ENCODE measurements at places on chromosomes 2 and 18.

- H3K27me3 ChIP-seq, result no peaks in the 10 kb centered on the region
- DNase-seq, result peak; percentile 30
- peaks cover 10% of the 10 kb centered on the region for H3K4me1 ChIP-seq
- no peak overlapping the region for H3K27ac ChIP-seq
- H3K4me3 ChIP-seq, result no peak overlapping the region
Observed at GRCh38 chr2:136441979-136442714, 323.2 kb upstream of the THSD7B start.

- DNase-seq, result no peak
- H3K27me3 ChIP-seq, result no peaks in the 10 kb centered on the region
- H3K4me1 ChIP-seq, result no peaks in the 10 kb centered on the region
- H3K4me3 ChIP-seq, result no peak overlapping the region
- no peak overlapping the region for H3K27ac ChIP-seq
Observed at GRCh38 chr2:239936838-239937581, 88.1 kb downstream of the NDUFA10 start.

DNA sequence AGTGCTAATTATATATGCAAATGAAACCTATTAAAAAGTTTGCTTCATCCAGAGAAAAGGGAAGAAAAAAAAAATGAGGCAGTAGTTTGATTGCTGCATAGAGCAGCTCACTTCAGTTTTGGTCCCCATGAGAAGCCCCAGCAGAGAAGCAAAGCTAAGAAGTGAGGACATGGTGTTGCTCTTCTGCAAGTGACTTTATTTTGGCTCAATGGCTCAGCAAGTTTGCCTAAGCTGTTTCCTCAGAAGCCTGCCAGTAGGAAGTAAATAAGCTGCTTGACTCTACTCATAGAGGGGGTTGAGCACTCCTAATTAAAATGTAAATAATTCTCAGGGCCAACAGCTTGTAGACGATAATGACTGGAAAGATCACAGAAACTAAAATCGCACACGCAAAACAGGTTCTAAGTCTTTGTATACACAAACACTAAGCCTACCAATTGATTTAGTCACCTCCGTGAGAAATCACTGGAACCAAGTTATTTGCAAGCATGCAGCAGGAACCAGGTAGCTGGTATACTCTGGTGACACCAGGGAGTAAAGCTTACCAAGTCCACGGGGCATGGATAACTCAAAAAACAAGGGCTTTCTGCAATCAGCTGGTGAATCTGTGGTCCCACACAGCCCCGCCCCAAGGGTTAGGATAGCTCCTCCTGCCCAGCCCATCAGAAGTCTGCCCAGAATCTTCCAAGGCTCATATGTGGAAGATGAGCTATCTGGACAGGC is 39.7 kb upstream of the NABP1 start:
- H3K4me3 ChIP-seq, result no peak overlapping the region
- H3K27ac ChIP-seq, result no peak overlapping the region
- peak; percentile 3 for DNase-seq
- no peaks in the 10 kb centered on the region for H3K36me3 ChIP-seq

- no peaks in the 10 kb centered on the region for H3K36me3 ChIP-seq
- H3K4me3 ChIP-seq, result no peak overlapping the region
- no peaks in the 10 kb centered on the region for H3K27me3 ChIP-seq
- H3K4me1 ChIP-seq, result no peaks in the 10 kb centered on the region
- DNase-seq, result no peak
Observed at GRCh38 chr2:54404270-54404669, 51.9 kb upstream of the SPTBN1 start.

GRCh38 chr2:84115173-84115857 is 343.8 kb downstream of the SUCLG1 start:
- no peak overlapping the region for H3K27ac ChIP-seq
- no peak overlapping the region for H3K4me3 ChIP-seq
- DNase-seq, result no peak
- no peaks in the 10 kb centered on the region for H3K27me3 ChIP-seq

DNA sequence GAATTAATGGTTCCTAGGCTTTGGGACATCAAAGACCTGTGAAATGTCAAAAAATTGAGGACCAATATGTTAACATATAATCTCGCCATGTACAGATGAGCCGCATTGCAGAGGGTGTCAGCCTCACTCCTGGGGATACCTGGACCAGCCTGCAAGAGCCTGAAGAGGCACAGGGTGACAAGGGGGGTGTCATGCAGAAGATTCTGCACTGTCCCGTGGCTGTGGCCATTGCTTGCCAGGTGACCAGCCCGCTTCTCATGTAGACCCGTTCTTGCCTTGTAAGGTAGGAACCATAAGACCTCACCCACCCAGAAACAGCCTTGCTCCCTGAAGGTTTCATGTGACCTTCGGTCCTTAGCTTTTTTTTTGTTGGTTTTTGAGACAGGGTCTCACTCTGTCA is 37.5 kb downstream of the TMEM37 start:
- no peak overlapping the region for H3K27ac ChIP-seq
- DNase-seq, result no peak

DNA sequence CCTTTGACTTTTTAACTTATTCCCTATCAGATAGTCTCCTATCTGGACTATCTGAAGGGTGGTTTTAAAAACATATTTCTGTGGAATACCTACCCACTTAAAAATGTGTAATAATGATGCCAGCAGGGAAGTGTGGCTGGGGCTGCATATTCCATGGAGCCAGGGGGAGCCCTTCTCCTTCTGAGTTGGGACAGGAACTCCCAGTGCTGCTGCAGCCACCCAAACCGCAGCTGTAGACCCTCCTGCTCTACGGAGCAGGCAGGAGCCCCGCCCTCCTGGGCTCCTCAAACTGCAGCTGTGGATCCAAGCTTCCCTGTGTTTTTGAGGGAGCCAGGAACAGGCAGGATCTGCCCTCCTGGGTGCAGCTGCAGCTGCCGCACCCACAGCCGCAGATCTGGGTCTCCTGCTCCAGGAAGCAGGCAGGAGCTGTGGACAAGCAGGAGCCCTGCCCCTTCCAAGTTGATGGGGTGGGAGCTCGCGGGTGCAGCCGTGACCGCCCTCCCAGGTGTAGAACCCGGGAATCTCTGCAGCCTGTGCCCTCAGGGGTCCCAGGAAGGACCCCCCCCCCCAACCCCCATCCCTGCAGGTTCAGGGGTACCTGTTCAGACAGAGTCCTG is 57.8 kb downstream of the PDK1 start:
- H3K4me3 ChIP-seq, result no peak overlapping the region
- no peak overlapping the region for H3K27ac ChIP-seq
- DNase-seq, result peak; percentile 12
- H3K36me3 ChIP-seq, result no peaks in the 10 kb centered on the region
- H3K4me1 ChIP-seq, result no peaks in the 10 kb centered on the region

GRCh38 chr2:189654641-189655040 is 6.6 kb upstream of the ASNSD1 start:
- no peaks in the 10 kb centered on the region for H3K4me1 ChIP-seq
- no peaks in the 10 kb centered on the region for H3K27me3 ChIP-seq
- H3K27ac ChIP-seq, result no peak overlapping the region

GRCh38 chr2:62149708-62150107 is 46.2 kb upstream of the B3GNT2 start:
- peaks cover 21% of the 10 kb centered on the region for H3K4me1 ChIP-seq
- no peak overlapping the region for H3K4me3 ChIP-seq
- no peak for DNase-seq
- H3K36me3 ChIP-seq, result no peaks in the 10 kb centered on the region
- no peaks in the 10 kb centered on the region for H3K27me3 ChIP-seq
- H3K27ac ChIP-seq, result no peak overlapping the region

GRCh38 chr2:70240599-70240998 is 7.8 kb downstream of the TIA1 start:
- H3K36me3 ChIP-seq, result peaks cover 22% of the 10 kb centered on the region
- H3K27ac ChIP-seq, result peak overlapping the region; percentile 53
- H3K4me1 ChIP-seq, result peaks cover 41% of the 10 kb centered on the region
- no peak overlapping the region for H3K4me3 ChIP-seq

DNA sequence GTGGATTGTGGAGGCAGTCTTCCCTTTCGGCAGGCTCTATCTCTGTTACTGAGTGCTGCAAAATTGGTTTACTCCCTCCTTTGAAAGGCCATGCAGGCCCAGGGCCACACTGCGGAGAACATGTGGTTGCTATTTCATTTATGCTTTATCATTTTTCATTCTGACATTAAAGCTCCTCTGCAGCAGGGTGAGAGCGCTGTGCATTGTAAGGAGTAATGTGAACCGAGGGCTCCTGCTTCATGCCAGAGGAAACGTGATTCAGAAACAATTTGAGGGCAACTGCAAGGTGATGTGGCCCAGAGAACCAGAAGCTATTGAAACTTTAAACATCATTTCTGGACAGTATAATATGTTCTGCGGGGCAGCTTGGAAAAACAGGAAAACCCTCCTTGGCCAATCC is 341.6 kb upstream of the NT5C1B start:
- no peak overlapping the region for H3K27ac ChIP-seq
- no peak overlapping the region for H3K4me3 ChIP-seq
- no peaks in the 10 kb centered on the region for H3K4me1 ChIP-seq
- no peaks in the 10 kb centered on the region for H3K27me3 ChIP-seq

- H3K27ac ChIP-seq, result no peak overlapping the region
- no peaks in the 10 kb centered on the region for H3K36me3 ChIP-seq
- DNase-seq, result peak; percentile 52
- H3K4me1 ChIP-seq, result peaks cover 15% of the 10 kb centered on the region
Observed at GRCh38 chr2:134261398-134262131, 7.7 kb downstream of the MGAT5 start.

- H3K27ac ChIP-seq, result no peak overlapping the region
- no peaks in the 10 kb centered on the region for H3K36me3 ChIP-seq
- no peaks in the 10 kb centered on the region for H3K27me3 ChIP-seq
- H3K4me3 ChIP-seq, result no peak overlapping the region
- no peak for DNase-seq
Observed at GRCh38 chr2:40487602-40488001, 35.7 kb upstream of the SLC8A1 start.

DNA sequence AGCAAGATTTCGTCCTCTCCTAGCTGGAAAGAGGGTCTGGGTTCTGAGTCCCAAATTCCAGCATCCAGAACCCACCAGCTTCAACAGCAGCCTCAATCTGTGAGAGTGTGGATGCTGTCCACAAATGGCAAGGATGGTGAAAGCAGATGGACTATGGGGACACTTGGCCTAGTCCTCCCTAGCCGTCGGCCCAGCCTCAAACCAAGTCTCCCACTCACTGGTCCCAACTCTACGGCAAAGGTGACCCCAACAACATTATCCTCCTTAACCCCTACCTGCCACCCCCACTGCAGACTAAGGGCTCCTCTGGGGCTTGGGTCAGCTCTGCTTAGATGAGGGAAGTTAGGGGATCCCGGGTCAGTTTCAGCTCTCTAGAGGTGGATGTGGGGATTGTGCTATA is 57.3 kb downstream of the TNS1 start:
- no peak overlapping the region for H3K4me3 ChIP-seq
- H3K27ac ChIP-seq, result no peak overlapping the region
- DNase-seq, result no peak
- no peaks in the 10 kb centered on the region for H3K36me3 ChIP-seq

DNA sequence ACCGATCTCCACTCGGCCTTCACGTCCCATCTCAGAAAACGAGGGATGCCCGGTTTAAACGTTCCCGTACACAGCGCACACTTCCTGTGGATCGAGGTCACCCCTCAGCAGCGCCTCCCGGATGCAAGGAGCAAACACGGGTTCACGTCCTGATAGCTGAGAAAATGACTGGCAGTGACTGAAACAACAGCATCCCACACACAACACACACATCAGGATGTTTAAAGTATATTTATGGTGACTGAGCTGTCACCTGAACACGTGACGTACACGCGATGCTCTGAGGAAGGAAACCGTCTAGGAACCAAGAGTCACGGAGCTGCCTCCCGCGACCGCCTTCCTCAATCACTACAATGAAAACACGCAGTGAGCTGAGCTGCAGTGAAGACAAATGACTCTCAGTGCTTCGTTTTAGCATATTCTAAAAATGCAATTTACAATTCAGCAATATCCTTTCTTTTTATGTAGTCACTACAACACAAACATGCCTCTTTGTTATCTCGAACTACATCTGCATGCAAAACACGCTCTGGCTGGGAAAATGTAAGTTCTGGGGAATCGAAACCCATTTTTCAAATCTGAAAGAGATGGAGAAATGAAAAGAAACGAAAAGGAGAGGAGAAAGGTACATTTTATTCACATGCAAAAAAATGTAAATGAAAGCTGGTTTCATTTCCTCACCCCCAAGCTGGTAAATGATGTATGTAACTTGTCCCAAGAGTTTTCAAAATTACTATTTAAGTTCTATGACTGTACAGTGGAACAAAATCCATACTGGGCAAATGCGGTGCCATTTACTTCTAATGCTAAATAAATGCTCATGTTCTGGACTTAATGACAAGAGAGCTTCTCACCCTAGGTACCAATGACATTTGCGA is 19.8 kb downstream of the HDAC4 start:
- peaks cover 32% of the 10 kb centered on the region for H3K4me1 ChIP-seq
- DNase-seq, result no peak
- H3K27me3 ChIP-seq, result no peaks in the 10 kb centered on the region
- peak overlapping the region; percentile 5 for H3K27ac ChIP-seq
- peak overlapping the region; percentile 27 for H3K4me3 ChIP-seq
- H3K36me3 ChIP-seq, result no peaks in the 10 kb centered on the region

DNA sequence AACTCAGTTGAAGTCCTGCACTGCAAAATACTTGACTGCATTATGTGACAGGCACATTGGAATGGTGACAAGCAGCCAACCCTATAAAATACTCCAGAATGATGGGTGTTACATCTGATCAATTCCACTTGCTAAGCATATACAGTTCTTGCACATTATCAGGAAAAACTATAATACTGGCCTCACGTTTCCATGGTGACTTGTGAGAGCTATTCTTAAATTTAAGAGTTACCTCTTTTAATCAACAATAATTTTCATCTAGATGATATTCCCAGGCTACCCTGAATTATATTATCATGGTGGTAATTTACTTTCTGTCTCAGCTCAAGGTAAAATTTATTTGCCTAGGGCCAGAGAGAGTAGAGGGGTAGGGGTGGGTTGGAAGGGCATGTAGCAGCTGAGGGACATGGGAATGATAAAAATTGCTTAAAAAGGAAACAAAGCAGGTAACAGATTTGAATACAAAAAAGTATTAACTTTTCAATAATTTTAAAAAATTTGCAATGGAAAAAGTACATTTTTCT is 132.3 kb upstream of the PGAP1 start:
- no peak for DNase-seq
- H3K27ac ChIP-seq, result no peak overlapping the region
- H3K4me3 ChIP-seq, result no peak overlapping the region
- peaks cover 11% of the 10 kb centered on the region for H3K36me3 ChIP-seq
- no peaks in the 10 kb centered on the region for H3K27me3 ChIP-seq

- H3K36me3 ChIP-seq, result no peaks in the 10 kb centered on the region
- H3K27ac ChIP-seq, result no peak overlapping the region
- no peaks in the 10 kb centered on the region for H3K27me3 ChIP-seq
- no peak overlapping the region for H3K4me3 ChIP-seq
Observed at GRCh38 chr18:61694236-61694635, 198.6 kb downstream of the RNF152 start.

All from GM23338 (cell line).